ENCODE measurements at places on chromosomes 1 and 21.

DNA sequence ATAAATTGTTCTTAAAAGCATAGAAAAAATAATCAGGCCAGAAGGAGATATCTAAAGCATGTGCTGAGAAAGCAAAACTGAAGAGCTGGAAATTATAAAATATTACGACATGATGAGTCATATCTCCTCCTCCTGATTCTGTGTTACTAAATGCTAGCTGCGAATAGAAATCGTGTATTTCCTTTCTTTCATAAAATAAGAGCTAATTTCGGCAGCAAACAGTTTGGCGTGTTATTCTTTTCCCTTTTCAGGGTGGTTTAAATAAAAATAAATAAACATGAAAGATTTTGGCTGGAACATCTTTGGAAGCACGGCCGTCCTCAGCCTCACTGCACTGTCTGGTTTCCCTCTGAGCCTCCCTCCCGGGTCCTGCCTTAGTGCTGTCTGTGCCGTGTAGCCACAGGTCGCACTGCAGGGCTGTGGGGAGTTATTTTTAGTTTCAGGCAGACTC lies 56.0 kb downstream of the ADARB1 start:
- DNase-seq: no peak

DNA sequence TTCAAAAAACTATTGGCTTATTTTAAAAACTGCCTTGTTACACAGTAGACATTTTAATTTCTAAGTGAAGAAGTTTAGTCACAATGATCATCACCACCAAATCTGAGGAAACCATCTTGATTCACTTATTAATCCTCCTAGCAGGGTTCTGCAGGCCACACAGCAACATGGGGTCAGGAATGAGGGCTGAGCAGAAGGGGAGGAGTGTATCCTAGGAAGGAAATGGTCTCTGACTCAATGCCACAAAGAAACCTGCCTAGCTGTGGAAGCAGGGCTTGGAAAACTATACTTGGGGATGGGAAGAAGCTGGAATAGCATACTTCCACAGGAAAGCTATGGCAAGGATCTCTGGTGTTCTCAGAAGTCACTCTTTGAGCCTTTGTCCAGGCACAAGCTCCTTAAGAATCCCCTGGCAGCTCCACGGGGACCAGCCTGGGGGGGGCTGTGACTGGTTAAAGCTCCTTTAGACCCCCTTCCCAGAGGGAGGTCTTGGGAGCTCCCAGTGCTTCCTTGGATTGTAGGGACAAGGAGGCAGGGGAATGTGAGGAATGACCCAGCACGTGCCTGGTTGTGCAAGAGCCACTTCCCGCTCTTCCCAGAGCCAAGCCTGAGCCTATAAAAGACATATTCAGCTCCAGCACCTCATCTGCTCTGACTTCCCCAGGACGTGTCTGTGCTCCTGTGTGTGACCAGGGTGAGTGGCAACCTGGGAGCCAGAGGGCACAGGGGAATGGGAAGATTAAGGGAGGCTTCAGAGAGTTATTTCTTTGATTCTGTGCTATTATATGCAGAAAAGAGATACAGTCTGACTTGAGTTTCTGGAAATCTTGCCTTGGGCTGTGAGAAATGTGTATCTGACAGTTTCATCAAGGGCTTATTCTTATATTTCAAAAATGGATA lies at the start of gene LCE2A:
TSS of gene LCE2A (plus strand) at position 645 of the 900 bp plus-strand sequence. CDS start 557 bp downstream, outside the sequence.
- no peak for DNase-seq

GRCh38 chr1:231844986-231845502 lies 218.5 kb downstream of the DISC1 start:
- no peak for DNase-seq

DNA sequence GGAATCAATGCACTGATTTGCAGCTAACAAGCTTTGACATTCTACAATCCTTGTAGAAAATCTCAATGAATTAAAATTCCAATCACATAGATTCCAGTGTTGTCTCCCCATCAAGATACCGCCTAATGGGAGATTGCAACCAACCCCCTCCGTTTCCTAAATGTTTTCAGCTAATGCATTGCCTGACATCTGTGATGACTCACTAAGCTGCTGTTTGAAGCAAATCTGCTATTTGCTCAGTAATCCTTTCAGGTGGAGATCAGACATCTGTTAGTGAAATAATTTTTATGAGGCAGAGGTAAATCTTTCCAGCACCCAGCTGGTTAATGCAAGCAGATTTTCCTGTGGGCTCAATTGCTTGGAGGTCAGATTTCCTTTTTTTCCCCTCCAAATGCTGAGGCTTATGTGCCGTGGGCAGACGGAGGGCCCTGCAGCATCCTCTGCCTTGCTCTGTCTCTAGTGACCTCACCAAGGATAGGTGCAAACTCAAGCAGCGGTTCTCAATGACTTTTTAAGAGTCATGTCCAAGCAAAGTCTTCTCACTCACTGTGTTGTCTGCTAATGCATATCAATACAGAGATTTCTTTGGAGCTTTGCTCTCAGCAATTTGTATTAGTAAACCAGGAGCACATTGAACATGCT lies 91.1 kb upstream of the RAB3GAP2 start:
- no peak for DNase-seq

- DNase-seq: no peak
Observed at GRCh38 chr21:45630066-45630694, 13.3 kb upstream of the PCBP3 start.

Measured in natural killer cell (primary cell).